ENCODE measurements at places on chromosomes 4 and X.

- peak; percentile 30 for DNase-seq
Observed at GRCh38 chr4:152255437-152255836, 280.5 kb downstream of the FBXW7 start.

- no peak for DNase-seq
Observed at GRCh38 chr4:38002451-38003071, 42.4 kb downstream of the PTTG2 start.

- no peak for DNase-seq
Observed at GRCh38 chr4:107740381-107740780, 20.3 kb upstream of the PAPSS1 start.

- no peak for DNase-seq
Observed at GRCh38 chrX:148874636-148875246, 374.3 kb downstream of the AFF2 start.

DNA sequence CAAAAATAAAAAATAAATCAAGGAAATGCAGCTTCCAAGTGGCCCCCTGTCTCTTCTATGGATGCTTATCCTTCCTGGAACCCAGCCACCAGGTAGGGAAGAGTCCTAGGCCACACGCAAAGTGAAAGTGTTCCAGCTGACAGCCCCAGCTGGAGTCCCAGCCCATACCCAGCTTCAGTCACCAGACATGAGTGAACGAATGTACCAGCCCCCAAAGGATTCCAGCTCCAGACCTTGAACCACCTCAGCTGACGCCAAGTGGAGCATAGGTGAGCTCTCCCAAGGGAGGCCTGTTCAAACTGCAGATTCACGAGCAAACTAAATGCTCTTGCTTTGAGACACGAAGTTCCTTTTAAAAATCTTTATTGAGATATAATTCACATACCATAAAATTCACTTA, 62.0 kb downstream of the BCOR start:
- DNase-seq, result no peak

- DNase-seq, result no peak
Observed at GRCh38 chr4:165184220-165184619, 23.1 kb upstream of the KLHL2 start.

- DNase-seq, result no peak
Observed at GRCh38 chr4:24559889-24560288, 24.5 kb downstream of the DHX15 start.

Data from stimulated activated CD4-positive, alpha-beta T cell treated with anti-CD3 and anti-CD28 coated beads, Interleukin-1b, Interleukin-23, amount 100 ng/mL, for 4 hours (primary cell).